Motor neuron (in vitro differentiated cells): ENCODE measurements at places on chromosomes 11 and 22. TPM values are rescaled to one million over a fixed set of nuclear protein-coding genes. Genes with fewer than 3 reads are reported as not detected.

MUC15 gene
- 0.38 TPM in 1 of 2 replicates, not detected in the other for total RNA-seq

BRMS1 gene
- 46.4 and 49.6 TPM in 2 replicates for total RNA-seq

TMPRSS5 gene
- total RNA-seq, result 1.5 and 1.9 TPM in 2 replicates

FAM180B gene
- 0.90 and 0.97 TPM in 2 replicates for total RNA-seq

DBX1 gene
- 0.13 and 0.16 TPM in 2 replicates for total RNA-seq

DNAJC4 gene
- total RNA-seq, result 23.1 and 25.2 TPM in 2 replicates

RAB3IL1 gene
- 2.0 and 2.1 TPM in 2 replicates for total RNA-seq

DDI1 gene
- 0.15 TPM in 1 of 2 replicates, not detected in the other for total RNA-seq

ZFTA gene
- 40.0 and 44.7 TPM in 2 replicates for total RNA-seq

CCDC88B gene
- 2.6 and 5.9 TPM in 2 replicates for total RNA-seq

FGF4 gene
- not detected in 2 replicates for total RNA-seq

MB gene
- 0.63 and 0.76 TPM in 2 replicates for total RNA-seq

THY1 gene
- 19.8 and 22.5 TPM in 2 replicates for total RNA-seq

GRAMD1B gene
- total RNA-seq, result 8.4 and 8.9 TPM in 2 replicates

OR4D5 gene
- 0.39 TPM in 1 of 2 replicates, not detected in the other for total RNA-seq

RPLP2 gene
- total RNA-seq, result 1,780 and 2,009 TPM in 2 replicates

CYB5R2 gene
- total RNA-seq, result 1.6 and 2.0 TPM in 2 replicates

PLEKHB1 gene
- 4.2 and 7.1 TPM in 2 replicates for total RNA-seq

TBX1 gene
- total RNA-seq, result 1.6 and 1.7 TPM in 2 replicates

IGF2 gene
- total RNA-seq, result 11.4 and 15.7 TPM in 2 replicates
